Activated CD4-positive, alpha-beta T cell treated with anti-CD3 and anti-CD28 coated beads for 24 hours (primary cell): ENCODE measurements at places on chromosomes 16 and 17.
A peak's percentile ranks its signal among the peaks of the same experiment; 100 is the strongest.

GRCh38 chr16:4315186-4316107 lies at the start of gene GLIS2:
Gene GLIS2 (plus strand): TSS chr16:4316067. CDS start chr16:4332281, 16,214 bp downstream.
- DNase-seq = no peak

GRCh38 chr16:75593308-75593707 lies 27.1 kb downstream of the GABARAPL2 start:
- DNase-seq = no peak

DNA sequence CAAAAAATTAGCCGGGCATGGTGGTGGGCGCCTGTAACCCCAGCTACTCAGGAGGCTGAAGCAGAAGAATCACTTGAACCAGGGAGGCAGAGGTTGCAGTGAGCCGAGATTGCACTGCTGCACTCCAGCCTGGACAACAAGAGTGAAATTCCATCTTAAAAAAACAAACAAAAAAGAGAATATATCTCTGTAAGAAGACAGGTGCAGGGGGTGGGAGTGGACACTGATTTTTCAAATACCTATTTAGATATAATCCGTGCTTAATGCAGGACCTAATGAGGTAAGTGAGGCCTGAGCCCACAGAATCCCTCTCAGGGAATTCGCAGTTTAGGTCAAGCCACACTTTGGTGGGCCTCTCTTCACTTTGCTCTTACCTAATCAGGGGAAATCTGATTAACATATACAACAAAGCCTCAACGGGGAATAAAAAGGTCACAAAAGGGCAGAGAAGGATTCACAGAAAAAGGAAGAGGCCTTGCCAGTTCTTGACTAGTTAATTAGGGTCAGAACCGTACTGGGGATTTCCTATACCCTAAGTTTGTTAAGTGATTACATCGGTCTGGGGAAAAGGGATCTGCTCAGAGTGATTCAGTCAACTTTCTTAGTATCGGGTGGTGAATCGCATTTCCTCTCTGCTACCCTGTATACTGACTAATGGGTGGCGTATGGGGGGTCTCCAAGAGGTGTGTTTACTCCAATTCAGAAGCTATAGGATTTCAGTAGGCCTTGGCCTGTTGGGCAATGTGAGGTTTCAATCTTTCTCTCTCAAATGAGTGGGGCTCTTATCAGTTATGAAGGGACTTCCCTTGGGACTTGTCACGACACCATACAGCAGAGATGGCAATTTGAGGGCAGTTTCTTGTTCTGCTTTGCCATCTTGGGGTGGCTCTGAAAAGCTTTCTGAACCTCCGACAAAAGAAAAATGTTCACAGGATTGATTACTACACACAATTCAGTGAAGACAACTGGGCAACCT lies 1.9 kb upstream of the NFAT5 start:
- DNase-seq = peak; percentile 43

DNA sequence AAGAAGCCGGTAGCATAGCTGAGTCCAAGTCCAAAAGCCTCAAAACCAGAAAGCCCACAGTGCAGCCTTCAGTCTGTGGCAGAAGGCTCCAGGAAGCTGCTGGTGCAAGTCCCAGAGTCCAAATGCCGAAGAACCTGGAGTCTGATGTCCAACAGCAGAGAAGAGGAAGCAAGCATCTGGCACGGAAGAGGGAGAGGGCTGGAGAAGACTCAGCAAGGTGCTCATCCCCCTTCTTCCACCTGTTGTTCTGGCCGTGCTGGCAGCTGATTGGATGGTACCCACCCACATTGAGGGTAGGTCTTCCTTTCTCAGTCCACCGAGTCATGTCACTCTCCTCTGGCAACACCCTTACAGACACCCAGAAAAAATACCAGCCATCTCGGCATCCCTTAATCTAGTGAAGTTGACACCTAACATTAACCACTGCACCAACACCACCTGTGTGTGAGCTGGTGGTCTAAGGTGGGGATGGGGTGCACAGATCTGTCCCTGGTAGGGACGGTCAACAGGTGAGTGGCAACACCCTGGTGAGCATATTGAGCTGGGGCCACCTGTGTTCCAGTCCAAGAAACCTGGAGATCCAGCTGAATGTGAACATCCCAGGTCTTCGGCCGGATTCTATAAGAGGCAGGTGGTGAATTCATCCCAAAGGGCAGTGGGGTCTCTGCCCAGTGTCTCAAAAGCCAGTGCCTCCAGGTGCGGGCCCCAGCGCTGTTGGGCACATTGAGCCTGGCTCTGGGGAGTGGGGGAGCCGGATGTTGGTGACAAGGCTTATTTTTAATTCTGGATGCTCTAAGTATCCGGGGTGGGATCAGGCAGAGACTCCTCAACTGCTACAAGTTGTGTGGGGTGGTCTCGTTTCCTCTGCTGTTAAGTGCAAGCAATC lies 9.8 kb downstream of the MIEF2 start:
- DNase-seq = no peak
